ENCODE measurements at places on chromosomes 12 and 14.

GRCh38 chr12:55642267-55642666 lies 5.6 kb downstream of the OR10P1 start:
- DNase-seq, result no peak

GRCh38 chr12:103751171-103751570 lies 89.9 kb downstream of the NT5DC3 start:
- DNase-seq, result no peak

GRCh38 chr12:68497107-68497506 lies 113.6 kb upstream of the RAP1B start:
- DNase-seq, result no peak

DNA sequence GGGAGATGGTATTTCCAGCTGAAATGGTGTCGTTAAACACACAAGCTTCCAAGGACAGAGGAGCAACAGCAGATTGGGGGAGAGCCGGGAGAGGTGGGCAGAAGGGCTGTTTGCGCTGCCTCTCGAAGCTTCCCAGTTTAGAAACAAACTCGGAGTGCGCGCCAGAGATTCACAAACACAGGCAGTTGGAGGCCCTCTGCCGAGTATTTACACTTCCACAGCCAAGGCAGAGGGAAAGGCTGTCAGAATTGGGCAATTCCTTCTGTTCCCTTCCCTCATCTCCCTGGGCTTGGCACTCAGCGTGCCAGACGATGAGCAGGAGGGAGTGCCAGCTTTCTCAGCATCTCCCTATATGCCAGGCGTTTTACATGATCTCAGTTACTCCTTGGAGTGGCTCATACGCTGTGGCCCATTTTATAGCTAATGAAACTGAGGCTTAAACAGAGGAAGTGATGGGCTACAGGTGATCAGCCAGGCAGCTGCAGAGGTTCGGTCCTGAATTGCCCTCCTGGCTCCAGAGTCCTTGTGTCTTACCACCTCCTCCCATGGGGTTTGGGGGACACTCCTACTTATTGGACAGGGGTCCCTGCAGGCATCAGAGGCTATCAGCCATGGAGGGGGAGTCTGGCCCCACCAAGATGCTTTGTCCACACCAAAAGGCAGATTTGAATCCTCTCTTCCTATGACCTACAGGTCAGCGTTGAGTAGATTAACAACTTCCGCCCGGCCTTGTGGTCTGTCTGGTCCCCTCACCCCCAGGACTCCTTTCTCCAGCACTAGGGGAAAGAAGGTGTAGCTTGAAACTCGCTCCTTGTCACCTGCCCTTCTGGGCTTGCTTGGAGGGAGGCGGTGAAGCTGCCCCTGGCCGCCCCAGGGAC lies 3.1 kb downstream of the FAM222A start:
- no peak for DNase-seq

- no peak for DNase-seq
Measured at GRCh38 chr14:96953087-96953874, 156.1 kb downstream of the VRK1 start.

- no peak for DNase-seq
Measured at GRCh38 chr12:1189163-1189562, 198.1 kb downstream of the ERC1 start.

DNA sequence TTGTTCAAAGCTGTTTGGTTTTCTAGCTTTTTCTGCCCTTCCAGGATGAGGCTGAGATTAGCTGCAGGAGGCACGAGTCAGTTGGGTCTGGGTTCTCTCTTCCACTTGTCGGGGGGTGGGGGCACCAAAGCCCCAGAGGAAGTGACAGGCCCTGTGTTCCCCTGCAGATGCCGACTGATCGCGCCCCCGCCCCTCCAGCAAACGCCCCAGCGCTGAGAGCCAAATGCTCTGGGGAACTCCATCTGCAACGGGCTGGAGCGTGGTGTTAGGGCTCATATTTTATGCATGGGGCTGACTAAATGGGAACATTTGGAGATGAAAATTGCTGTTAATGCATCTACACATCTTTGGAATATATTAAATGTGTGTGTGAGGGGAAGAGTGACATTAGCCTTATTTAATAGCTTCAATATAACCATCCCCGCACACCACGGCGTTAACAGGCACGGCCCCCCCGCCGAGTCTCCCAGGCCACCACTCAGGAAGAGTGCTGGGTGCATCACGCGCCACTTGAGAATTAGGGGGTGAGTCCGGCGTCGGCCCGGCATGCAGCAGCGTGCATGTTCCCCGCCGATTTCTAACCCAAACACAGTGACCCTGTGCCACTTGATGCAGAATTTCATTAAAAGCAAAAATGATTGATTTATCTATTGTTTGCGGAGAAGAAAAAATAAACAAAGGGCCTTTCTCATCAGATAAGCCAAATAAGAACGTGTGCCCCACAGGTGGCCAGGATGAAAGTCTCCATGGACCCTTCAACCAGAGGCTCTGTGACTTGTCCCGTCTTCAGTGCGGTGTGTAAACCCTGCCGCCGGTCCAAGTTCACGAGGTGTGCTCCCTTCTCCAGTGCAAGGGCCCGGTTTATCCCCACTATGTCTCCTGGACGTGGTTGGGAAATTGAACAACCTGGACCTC lies 165.0 kb upstream of the RTL1 start:
- DNase-seq, result no peak

GRCh38 chr14:74569806-74570591 lies 42.0 kb downstream of the LTBP2 start:
- DNase-seq, result no peak

DNA sequence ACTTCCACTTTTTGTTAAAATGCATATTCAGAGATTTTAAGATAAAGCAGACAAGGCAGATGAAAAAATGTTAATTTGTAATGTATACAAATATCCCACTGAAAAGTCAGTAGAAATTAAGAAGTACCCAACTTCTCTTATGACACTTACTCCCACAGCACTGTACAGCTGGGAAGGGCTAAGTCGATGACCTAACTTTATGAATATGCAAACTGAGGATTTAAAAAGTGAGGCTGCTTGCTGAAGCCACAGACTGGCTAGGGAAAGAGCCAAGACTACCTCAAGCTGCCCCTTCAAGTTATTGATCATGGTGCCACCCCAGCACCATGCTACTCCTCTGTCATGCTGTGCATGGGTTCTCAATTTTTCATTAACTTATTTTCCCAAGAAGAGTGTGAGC lies 17.0 kb downstream of the PPM1H start:
- DNase-seq, result no peak

- DNase-seq, result no peak
Measured at GRCh38 chr12:69644511-69644910, 33.8 kb upstream of the LRRC10 start.

- no peak for DNase-seq
Measured at GRCh38 chr14:102078831-102079699, 7.8 kb downstream of the HSP90AA1 start.

- DNase-seq, result no peak
Measured at GRCh38 chr12:47360771-47361388, 281.1 kb upstream of the AMIGO2 start.

GRCh38 chr14:68412505-68413465 lies 380.1 kb downstream of the ZFP36L1 start:
- DNase-seq, result no peak

GRCh38 chr14:20690848-20691640 lies 2.5 kb downstream of the ANG start:
- DNase-seq, result peak; percentile 13

DNA sequence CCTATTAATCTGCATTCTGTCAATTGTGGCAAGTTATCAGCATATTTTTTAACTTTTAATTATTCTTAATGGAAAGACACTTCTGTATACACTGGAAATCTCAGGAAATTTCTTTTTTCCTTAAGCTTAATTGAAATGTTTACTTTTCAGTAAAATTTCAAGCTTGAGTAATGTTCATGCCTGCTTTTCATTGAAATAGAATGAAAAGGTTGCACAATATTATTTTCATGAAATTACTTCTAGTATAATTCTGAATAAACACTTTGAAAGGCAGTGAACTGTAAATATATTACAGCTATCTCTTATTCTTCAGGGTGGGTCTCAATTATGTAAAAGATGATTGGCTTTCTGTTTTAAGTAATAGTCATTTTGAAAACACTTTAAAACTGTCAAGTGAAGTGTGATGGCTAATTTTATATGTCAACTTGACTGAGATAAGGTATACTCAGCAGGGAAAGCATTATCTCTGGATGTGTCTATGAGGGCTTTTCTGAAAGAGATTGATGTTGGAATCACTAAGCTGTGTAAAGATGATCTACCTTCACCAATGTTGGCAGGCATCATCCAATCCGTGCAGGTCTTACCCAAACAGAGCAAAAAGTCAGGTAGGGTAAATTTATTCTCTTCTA lies 29.9 kb downstream of the CLEC2D start:
- no peak for DNase-seq

GRCh38 chr12:51082561-51083125 lies 753 bp downstream of the CSRNP2 start:
- peak; percentile 29 for DNase-seq

- DNase-seq, result no peak
Measured at GRCh38 chr14:102999227-102999895, 58.0 kb downstream of the CDC42BPB start.

- no peak for DNase-seq
Measured at GRCh38 chr12:69150796-69151127, 88.6 kb upstream of the CPSF6 start.

DNA sequence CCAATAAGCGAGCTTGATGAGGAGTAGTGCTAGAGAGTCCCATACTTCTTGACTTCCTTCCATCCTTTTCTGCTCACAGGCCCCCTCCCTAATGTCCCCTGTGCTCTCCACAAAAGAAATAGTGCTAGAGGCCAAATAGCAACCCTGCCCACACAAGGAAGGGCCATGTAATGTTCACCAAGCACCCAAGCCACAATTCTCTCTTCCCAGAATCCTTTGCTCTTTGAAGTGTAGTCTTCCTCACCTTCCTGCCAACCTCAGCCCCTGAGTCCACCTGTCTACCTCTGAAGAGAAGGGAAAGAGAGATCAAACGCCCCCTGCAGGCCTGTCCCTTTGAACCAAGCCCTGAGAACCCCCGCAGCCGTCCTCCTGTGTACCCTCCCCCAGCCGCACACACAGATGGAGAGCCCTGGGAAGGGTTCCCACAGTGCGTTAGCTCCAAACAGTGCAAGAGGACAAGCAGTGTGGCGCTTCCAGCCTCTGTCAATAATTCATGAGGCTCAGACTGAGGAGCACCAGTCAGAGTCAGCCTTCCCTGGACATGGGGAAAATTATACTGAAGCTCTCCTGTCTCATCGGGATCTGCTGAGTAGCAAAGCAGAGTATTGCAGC lies 1.9 kb upstream of the DHRS4 start:
- DNase-seq, result peak; percentile 6

- peak; percentile 42 for DNase-seq
Measured at GRCh38 chr12:6285063-6285477, 25.4 kb upstream of the PLEKHG6 start.

DNA sequence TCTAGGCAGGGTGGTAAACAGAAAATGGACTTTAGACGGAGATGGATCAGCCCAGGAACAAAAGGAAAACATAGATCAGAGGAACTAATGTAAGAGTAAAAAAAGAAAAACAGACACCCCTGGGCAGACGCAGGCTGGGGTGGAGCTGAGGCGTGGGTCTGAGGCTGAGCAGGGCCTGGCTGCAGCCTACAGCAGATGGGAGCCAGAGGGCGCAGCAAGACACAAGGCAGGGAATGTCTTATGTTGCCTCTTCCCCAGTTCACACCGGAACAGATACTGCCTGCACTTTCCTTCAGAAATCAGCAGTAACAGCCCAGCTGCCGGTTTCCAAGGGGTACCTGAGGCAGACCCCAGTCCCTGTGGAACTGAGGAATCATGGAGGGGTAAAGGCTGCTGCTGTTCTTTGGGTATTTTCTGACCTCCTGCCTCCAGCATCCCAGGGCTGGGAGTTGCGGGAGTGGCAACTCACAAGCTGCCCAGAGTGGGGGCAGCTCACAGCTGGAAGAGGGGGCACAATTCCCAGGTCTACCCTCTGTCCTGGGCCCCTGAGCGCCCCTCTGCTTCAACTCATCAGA lies 9.8 kb downstream of the ZNF605 start:
- DNase-seq, result no peak

DNA sequence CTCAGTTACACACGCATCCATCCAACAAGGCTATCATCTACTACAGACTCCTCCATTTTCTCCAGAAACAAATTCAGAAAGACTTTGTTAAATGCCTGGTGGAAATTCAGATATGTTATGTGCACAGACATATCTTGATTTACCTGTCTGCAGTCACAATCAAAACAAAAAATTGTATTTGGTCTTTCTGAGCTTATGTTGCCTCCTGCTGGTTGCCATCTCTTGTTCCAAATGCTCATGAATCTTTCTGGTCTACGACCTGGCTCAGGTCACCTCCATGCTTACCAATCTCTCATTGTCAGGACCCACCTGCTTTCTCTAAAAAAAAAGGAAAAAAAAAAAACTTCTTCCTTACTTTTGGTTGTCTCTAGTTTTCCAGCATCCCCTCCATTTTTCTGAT lies 169.2 kb upstream of the PLXNC1 start:
- no peak for DNase-seq

DNA sequence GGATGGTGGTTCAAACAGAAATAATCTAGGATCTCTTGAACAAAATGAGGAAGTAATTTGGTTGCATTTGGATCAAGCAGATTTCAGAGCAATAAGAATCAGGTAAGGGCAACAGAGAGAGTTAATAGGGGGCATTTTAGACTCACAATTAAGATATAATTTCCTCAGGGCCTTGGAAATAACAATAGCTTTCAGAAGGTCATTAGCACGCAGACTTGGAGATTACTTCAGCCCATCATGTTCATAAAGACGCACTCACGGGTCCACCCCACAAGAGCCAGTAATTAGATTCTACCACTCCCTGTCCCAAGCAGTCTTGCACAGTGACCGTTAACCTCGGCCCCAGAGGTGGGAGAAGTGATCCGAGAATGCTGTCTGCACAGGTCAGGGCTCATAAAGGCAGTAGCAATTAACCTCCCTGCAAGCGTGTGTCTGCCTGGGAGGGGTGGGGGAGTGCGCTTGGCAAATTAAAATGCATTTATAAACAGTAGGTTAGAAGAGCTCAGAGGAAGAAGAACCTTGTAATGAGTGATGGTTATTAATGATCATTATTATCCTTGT lies 125.7 kb upstream of the CCDC196 start:
- DNase-seq, result no peak

- DNase-seq, result no peak
Measured at GRCh38 chr14:36618641-36619040, 36.2 kb upstream of the NKX2-8 start.

- DNase-seq, result no peak
Measured at GRCh38 chr12:54140588-54141388, 48.0 kb downstream of the SMUG1 start.

DNA sequence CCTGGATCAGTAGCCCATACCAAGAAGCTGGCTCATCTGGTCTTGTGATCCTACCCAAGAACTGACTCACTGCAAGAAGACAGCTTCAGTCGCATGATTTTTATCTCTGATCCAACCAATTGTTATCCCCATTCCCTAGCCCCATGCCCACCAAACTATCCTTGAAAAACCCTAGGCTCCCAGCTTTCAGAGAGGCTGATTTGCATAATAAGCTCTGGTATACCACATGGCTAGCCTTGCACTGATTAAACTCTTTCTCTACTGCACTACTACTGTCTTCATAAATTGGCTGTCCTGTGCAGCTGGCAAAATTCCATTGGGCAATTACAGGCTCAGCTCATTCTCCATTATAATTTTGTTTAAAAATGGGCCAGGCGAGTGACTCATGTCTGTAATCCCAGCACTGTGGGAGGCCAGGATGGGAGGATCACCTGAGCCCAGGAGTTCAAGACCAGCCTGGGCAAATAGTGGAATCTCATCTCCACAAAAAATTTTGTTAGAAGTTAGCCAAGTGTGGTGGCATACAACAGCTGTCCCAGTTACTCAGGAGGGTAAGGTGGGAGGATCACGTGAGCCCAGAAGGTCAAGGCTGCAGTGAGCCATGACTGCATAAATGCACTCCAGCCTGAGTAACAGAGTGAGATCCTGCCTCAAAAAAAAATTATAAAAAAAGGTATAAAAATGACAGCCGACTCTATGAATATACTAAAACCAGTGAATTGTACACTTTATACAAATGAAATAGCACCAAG lies 76.7 kb upstream of the EIF5 start:
- no peak for DNase-seq

Measured in stimulated activated CD4-positive, alpha-beta T cell treated with anti-CD3 and anti-CD28 coated beads, Interleukin-1b, Interleukin-23, amount 100 ng/mL, for 48 hours (primary cell).